ENCODE measurements at places on chromosomes 6 and 20.

DNA sequence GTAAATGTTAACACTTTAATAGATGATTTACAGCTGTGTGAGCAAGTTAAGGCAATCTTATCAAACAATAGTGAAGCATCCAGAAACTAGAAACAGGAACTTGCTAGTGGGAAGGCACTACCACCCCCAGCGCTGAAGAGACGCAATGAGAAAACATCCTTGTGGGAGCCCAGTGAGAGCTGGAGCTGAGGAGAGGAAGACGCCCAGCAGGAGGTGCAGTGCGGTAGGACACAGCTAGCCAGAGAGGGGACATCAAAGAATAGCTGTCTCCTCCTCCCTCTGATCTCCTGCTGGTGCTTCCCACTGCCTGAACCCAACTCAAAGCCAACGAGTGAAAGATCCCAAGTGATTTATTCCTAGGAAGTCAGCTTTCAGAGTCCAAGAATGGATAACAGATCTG lies 140.3 kb downstream of the COL12A1 start:
- peak; percentile 1 for DNase-seq

DNA sequence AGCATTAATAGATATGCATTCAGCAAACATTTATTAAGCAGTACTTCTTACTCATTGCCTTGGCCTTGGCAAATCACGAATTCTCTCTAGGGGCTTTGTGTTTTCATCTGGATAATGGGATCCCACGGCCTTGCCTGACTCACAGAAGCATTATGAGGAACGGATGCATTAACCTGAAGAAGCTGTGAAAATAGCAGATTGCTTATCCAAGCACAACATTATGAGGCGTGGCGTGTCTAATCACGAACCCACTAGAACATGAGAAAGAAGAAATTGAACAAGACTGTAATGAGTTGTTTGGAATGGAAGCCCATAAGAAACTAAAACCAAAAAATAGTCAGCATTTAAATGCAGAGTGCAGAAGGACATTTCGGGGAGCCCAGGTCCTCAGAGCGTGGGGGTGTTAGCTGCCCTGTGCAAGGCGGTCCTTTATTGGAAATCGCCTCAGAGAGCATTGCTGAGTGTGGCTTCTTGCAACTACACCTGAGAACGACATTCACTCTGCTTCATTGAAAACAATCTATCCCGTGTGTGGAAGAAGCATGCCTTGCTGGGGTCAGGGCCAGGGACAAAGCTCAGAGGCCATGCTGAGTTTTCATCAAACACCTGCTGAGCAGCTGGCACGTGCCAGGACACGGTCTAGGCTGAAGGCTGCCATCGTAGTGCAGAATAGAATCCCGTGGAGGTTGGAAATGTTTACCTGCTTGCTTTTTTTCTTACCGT lies 179.9 kb downstream of the ZDHHC14 start:
- no peak for DNase-seq

- DNase-seq = no peak
Measured at GRCh38 chr20:33249456-33249855, 13.7 kb downstream of the BPIFA1 start.

DNA sequence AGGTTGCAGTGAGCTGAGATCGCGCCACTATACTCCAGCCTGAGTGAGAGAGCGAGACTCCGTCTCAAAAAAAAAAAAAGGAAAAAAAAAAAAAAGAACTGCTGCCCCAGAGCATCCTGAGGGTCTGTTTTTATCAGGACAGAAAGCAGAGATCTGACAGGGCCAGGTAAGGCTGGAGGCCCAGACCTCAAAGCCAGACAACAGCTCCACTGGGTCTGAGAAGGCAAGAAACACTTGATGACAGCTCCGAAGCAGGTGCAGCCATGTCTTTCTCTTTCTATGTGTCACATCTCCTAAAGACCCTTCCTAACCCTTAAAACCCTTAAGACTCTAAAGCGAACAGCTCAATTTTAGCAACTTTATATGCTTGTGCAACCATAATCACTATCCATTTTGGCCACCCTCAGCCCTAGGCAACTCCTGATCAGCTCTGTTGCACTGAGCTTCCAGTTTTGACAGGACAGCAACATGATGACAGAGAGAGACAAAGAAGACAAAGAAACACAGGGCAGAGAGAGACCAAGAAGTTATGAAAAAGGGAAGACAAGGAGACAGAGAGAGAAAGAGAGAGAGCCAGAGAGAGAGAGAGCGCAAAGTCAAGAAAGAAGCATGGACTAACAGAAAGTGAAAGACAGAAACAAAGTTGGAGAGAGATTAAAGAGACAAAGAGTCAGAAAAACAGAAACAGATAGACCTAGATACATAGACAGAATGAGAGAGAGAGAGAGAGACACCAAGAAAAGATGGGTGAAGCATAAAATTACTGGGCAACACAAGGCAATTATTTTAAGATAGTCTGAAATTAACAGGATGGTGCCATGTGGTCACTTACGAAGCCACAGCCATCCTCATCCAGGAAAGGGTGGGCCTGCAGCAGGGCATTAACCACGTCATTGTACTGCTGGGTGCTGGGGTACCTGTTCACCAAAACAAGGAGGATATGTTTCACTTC lies 39.2 kb downstream of the SAMD3 start:
- no peak for DNase-seq

GRCh38 chr6:106847116-106847515 lies 127.4 kb downstream of the CD24 start:
- DNase-seq = no peak

Data from kidney capillary endothelial cell (primary cell).